ENCODE measurements at places on chromosomes 6 and 20. TPM values are rescaled to one million over a fixed set of nuclear protein-coding genes. Genes with fewer than 3 reads are reported as not detected.

DNA sequence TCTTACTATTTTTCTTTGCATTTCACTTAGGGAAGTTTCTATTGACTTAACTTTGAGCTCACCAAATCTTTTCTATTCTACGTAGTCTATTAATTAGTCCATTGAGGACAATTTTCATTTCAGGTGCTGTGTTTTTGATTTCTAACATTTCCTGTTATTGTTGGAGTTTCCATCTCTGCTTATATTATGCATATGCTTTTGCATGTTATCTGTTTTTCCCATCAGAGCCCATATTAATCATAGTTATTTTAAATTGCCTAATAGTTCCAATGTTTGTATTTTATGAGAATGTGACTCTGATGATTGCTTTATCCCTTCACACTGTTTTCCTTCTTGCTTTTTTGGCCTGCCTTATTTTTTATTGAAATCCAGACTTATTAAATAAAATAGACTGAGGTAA, 414.5 kb upstream of the OPRM1 start:
- DNase-seq = no peak

DNA sequence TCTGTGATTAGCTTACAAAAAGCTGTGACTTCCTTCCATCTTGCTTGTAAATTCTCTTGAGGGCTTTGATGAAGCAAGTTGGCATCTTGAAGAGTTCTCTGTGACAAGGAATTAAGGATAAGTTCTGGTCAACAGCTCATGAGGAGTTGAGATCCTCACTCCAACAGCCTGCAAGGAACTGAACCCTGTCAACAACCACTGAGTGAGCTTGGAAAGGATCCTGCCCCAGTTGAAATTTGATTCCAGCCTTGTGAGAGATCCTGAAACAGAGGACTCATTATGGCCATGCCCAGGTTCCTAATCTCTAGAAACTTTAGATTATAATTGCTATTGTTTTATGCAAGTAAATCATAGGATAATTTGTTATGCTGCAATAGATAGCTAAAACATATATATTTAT, 133.7 kb downstream of the PTCHD4 start:
- DNase-seq = no peak

- no peak for DNase-seq
Observed at GRCh38 chr6:118353564-118353963, 194.5 kb upstream of the PLN start.

DNA sequence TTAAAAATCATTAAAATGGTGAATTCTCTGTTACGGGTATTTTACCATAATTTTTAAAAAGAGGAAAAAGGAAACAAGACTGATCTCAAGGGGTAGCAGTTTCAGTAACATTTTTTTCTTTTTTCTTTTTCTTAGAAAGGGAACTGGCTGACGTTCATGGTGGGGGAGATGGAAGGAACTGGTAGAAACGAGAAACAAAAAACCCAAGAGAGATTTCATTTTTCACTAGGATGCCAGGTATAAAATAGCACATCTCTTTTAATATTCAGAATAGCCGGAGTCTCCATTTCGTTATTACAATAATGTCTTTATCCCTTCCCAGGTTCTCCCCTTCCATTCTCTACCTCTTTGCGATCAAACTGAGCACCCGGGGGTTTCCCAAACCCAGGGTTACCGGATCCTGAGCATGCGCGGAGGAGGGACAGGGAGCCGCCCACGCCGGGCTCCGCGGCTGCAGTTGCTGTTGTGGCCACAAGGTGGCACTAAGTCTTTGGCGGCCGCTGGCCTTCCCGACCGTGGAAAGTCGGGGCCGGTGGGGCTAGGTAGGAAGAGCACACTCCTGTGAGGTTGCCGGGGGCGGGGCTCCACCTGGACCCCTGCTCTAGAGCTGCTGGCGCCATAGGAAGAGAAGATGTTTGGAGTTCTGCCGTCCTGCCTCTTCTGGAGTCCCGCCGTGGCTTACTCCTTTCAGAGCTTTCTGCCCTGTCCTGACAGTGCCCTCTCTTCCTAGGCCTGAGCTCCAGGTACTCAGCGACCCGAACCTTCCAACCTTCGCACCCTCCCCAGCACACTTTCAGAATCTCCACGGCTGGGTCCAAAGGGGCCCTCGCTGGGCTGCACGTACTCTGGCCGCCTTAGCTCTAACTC, 146.8 kb downstream of the SH3BGRL2 start:
- peak; percentile 88 for DNase-seq

DNA sequence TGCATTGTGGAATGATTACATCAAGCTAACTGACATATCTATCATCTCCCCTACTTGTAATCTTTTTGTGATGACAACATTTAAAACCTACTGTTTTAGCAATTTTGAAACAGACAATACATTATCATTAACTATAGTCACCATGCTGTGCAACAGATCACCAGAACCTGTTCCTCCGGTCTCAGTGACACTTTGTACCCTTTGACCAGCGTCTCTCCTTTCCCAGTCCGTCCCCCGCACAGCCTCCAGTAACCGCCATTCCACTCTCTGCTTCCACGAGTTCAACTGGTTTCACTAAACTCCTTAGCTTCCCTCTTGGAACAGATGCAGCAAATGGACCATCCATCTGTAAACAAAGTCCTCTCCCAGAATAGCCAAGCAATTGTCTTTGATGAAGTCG, 21.8 kb downstream of the LRP11 start:
- no peak for DNase-seq

- peak; percentile 21 for DNase-seq
Observed at GRCh38 chr6:111971181-111971841, 82.6 kb upstream of the CCN6 start.

GRCh38 chr6:87200469-87201175, 45.3 kb downstream of the ZNF292 start:
- no peak for DNase-seq

- peak; percentile 56 for DNase-seq
Observed at GRCh38 chr20:37990571-37991151, 42.6 kb downstream of the TTI1 start.

DNA sequence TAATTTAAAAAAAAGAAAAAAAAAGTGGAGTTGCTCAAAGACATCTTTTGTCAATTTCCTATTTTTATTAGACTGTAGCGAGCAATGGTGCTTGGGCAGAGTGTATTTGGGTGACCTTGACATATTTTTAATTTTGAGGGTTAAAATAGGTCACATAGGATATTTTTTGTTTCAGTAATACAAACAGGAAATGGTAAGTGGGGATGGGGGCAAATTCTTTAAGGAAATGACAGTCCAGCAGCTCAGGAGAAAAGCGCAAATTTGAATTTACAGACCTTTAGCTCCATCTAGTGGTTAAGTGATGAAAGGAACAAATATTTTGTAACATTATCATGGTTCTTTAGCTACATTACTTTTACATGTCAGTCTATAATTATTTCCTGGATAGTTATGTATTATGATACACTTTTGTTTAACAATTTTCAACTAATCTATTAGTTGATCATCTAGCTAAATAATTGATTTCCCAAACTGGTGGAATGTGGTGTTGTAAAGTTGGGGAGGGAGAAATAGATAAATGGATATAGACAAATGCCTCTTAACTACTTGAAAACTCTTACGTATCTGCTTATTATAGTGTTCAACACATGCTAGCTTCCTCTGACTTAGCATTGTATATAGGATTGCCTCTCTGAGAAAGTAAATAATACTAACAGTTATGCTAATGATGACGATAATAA, 10.0 kb downstream of the CITED2 start:
- DNase-seq = no peak

DNA sequence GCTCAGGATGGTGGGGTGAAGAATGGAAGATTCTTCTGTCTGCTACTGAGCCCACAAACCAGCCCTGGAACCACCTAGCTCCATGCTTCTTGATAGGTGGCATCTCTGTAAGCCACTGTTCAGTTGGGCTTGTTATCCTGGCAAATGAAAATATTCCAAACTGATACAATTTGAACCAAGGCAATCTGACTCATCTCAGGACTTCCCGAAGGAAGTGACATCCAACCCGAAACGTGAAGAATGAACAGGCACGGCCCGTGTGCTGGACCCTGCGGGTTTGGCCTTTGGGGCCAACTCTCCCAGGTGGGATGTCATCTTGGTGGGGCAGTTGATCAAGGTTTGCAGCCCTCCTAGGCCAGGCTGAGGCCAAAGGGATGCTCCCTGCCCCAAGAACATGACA, 160.3 kb downstream of the PREX1 start:
- DNase-seq = no peak

DNA sequence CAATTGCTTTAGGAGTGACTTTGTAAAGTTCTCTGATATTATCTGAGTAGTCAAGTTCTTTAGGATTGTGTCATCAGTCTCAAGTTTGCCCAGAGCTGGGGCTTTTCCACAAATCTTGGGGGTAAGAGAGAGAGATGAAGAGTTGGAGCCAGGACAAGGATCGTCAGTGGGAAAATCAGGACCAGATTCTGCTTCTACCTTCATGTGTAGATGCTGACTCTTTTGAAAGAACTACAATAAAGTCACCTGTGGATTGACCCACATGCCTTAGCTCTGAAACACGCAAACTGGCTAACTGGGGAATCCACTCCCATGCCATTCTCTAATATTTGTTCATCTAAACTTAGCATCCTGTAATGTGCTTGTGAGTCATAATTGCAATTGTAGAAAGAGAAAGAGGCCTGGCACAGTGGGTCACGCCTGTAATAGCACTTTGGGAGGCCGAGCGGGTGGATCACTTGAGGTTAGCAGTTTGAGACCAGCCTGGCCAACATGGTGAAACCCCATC, 15.6 kb upstream of the BICRAL start:
- DNase-seq = no peak

GRCh38 chr6:44192428-44193041, 24.2 kb upstream of the MYMX start:
- DNase-seq = no peak

GRCh38 chr20:57082357-57082945, 184.0 kb downstream of the BMP7 start:
- DNase-seq = no peak

GRCh38 chr20:36322131-36322530, 16.0 kb downstream of the DLGAP4 start:
- DNase-seq = no peak

- peak; percentile 33 for DNase-seq
Observed at GRCh38 chr20:22617160-22617559, 32.8 kb upstream of the FOXA2 start.

Gene PBOV1
- polyA plus RNA-seq = not detected

Gene IMPG1
- 0.29 TPM for polyA plus RNA-seq

Gene GHRH
- not detected for polyA plus RNA-seq

Gene B3GALT4
- polyA plus RNA-seq = 55.4 TPM

Gene ASIP
- 0.65 TPM for polyA plus RNA-seq

All from testis (tissue), 5 donors.